ENCODE measurements at places on chromosomes 6 and 20. TPM values are rescaled to one million over a fixed set of nuclear protein-coding genes. Genes with fewer than 3 reads are reported as not detected.

Gene MAP7
- 1.6 TPM for polyA plus RNA-seq

GRCh38 chr6:43009124-43009523 lies 4.6 kb downstream of the MEA1 start:
- no peak overlapping the region for H3K4me3 ChIP-seq
- H3K27me3 ChIP-seq: no peaks in the 10 kb centered on the region
- DNase-seq: no peak
- no peak overlapping the region for H3K27ac ChIP-seq
- H3K4me1 ChIP-seq: peaks cover 14% of the 10 kb centered on the region

GRCh38 chr6:140956571-140957369 lies 1176.0 kb upstream of the GJE1 start:
- H3K27me3 ChIP-seq: no peaks in the 10 kb centered on the region
- H3K4me3 ChIP-seq: no peak overlapping the region
- no peak for DNase-seq

Gene MEP1A
- 0.10 TPM for polyA plus RNA-seq

Gene POPDC3
- polyA plus RNA-seq: not detected

DNA sequence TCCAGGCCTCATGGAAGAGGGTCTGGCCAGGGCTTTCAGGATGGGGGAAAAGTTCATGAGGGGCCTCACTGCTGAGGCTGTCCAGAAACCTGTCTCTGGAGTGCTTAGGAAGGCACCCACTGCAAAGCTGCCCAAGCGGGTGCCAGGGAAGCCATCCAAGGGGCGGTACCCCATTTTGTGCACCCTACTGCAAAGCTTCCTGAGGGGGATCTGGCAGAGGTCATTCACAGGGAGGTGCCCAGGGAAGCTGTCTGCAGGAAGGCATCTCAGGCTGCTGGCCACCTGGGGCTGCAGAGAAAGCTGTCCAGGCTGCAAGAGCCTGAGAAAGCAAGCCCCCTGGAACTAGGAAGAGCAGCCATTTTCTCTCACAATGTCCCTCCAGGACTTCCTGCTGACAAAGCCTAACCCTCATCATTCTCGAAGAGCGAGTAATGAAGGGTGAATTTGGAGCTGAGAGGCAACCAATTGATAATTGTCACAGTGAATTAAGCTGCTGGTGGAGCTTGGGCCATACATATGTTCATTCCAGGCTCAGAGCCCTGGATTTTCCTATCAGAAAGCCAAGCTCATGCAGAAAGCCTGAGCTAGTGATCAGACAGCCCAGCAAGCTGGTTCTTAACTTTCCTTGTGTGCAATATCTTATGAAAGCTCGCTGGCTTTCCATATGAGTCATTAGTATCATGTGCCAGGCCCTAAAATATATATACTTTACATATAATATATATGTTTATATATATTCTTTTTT lies 62.2 kb upstream of the SLC22A16 start:
- H3K4me3 ChIP-seq: no peak overlapping the region
- H3K27ac ChIP-seq: no peak overlapping the region
- no peak for DNase-seq
- no peaks in the 10 kb centered on the region for H3K4me1 ChIP-seq

- no peak overlapping the region for H3K27ac ChIP-seq
- no peaks in the 10 kb centered on the region for H3K36me3 ChIP-seq
- no peaks in the 10 kb centered on the region for H3K27me3 ChIP-seq
- H3K4me3 ChIP-seq: no peak overlapping the region
- H3K4me1 ChIP-seq: no peaks in the 10 kb centered on the region
- DNase-seq: no peak
Measured at GRCh38 chr6:168292826-168293225, 26.8 kb downstream of the DACT2 start.

Gene CENPQ
- polyA plus RNA-seq: 0.87 TPM

Gene EHMT2
- 16.0 TPM for polyA plus RNA-seq

DNA sequence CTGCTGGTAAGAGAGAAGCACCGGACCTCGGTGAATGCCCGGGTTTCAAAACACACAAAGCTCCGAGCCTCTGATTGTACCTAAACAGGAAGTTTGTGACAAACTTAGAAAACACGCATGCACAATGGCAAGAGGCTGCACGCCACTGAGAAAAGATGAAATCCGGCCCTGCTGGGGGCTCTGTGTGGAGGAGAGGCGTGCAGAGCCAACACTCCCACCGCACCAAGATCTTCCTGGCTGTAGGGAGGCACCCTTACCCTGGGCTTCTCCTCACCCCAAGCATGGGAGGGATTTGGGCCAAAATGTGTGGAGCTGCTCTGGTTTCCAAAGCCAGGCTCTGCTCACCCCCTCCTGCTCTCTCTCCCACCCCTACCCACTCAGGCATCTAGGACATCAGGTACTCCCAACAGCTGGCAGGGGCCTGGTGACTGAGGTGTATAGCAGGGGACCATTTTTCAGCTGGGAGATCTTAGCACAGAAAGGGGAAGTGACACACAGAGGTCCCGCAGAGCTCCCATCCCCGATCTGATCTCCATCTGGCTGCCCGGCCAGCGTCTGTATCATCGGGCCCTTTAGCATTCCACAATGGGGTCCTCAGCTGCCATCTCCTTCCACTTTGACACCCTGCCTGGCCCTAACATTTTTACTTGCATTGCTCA lies 84.2 kb downstream of the TRERF1 start:
- H3K4me1 ChIP-seq: peaks cover 96% of the 10 kb centered on the region
- H3K36me3 ChIP-seq: peaks cover under 1% of the 10 kb centered on the region
- H3K27me3 ChIP-seq: no peaks in the 10 kb centered on the region

DNA sequence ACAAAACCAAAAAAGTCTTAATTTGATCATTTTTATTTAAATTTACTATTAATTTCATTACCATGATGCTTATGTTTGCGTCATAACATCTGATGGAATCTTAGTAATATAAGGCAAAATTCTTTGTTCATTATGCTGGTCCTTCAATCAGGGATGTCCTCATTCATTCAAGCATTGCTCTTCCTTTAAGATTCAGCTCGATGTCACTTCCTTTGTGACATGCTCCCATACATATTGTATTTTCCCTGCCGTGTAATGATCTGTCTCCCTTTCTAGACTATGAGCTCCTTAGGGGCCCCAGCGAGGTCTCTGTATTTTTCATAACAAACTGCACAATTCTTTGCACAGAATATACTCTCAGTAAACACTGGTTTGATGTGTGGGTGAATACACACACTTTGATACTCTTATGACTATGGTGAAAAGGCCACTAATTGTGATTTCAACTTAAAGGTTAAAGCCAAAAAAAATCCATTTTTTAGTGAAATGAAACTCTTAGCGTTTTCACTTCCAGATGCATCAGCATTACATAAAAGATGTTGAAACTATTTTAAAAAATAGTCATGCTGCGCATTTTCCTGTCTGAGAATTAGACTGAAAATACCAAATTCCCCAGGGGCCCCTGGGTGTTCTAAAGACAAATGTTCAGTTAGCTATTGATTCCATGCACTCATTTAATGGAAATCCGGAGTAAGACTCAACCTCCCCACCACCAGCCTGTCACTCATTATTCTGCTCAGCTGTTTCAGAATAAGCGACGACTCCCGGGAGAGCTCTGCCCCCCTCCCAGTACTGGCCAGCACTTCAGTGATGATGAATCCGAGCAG lies 169.7 kb downstream of the ATXN1 start:
- H3K4me3 ChIP-seq: peak overlapping the region; percentile 29
- peak; percentile 55 for DNase-seq
- peak overlapping the region; percentile 74 for H3K27ac ChIP-seq
- H3K27me3 ChIP-seq: no peaks in the 10 kb centered on the region
- H3K4me1 ChIP-seq: peaks cover 55% of the 10 kb centered on the region
- no peaks in the 10 kb centered on the region for H3K36me3 ChIP-seq

DNA sequence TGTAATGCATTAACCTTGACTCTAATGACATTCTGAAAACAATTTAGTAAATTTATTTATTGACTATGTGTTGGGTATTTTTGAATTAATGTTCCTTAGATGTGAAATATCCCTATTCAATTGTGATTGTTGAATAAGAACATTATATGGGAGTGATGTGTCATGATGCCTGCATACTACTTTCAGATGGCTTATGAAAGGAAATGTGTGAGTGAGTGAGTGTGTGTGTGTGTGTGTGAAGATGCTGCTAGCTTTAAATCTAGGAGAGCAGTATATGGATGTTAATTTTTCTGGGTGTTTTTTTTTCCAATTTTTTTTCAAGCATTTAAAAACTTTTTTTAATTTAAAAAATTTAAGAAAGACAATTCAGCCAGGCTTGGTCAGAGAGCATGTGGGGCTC lies 32.5 kb upstream of the NT5E start:
- peaks cover 2% of the 10 kb centered on the region for H3K27me3 ChIP-seq
- no peak for DNase-seq
- H3K36me3 ChIP-seq: no peaks in the 10 kb centered on the region
- H3K27ac ChIP-seq: no peak overlapping the region
- no peak overlapping the region for H3K4me3 ChIP-seq

DNA sequence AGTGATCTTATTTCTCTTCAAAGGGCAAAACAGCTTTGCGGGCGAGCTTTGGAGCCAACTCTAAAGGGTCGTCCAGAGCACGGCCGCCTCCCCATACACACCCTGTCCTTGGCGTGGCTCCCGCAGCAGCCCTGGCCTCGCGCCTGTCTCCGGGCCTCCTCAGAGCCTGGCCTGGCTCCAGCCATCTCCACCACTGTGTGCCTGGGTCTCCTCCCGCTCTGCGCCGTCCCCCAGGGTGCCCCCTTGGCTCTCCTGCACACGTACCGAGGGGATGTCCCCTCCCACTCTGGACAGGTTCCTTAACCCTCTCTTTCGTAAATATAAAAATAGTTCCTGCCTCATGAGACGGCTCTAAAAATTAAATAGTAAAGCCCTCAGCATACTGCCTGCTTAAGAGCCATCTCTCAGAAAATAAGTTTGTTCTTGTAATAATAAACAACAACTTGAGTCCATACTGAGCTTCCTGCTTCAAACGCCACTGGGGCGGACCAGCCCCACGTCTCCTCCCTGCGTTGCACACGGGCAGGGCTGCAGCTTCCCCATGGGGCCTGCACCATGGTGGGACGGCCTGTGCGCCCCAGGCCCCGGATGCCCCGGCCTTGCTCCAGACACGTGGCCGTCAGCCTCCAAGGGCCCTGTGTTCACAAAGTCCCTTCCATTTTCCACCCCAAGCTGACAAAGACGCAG lies 226.2 kb downstream of the TTLL2 start:
- no peaks in the 10 kb centered on the region for H3K36me3 ChIP-seq
- H3K27ac ChIP-seq: no peak overlapping the region
- no peaks in the 10 kb centered on the region for H3K4me1 ChIP-seq

GRCh38 chr6:84082689-84083265 lies 49.2 kb downstream of the MRAP2 start:
- DNase-seq: no peak
- H3K27ac ChIP-seq: no peak overlapping the region
- no peaks in the 10 kb centered on the region for H3K27me3 ChIP-seq
- H3K4me1 ChIP-seq: no peaks in the 10 kb centered on the region

Gene MUCL3
- not detected for polyA plus RNA-seq

- H3K27ac ChIP-seq: no peak overlapping the region
- H3K36me3 ChIP-seq: no peaks in the 10 kb centered on the region
- no peaks in the 10 kb centered on the region for H3K4me1 ChIP-seq
- H3K4me3 ChIP-seq: no peak overlapping the region
Measured at GRCh38 chr6:147717991-147718390, 209.5 kb downstream of the SAMD5 start.
